ENCODE measurements at places on chromosomes 3 and 15. TPM values are rescaled to one million over a fixed set of nuclear protein-coding genes. Genes with fewer than 3 reads are reported as not detected.

Gene CEP19
- total RNA-seq = 0.94 TPM

Gene MFSD1
- total RNA-seq = 138 TPM

Gene TGM5
- total RNA-seq = 0.28 TPM

Gene SYNPR
- not detected for total RNA-seq

Gene CEP63
- 17.5 TPM for total RNA-seq

Gene BCL2A1
- total RNA-seq = 14.0 TPM

Gene TNNC1
- total RNA-seq = 2.5 TPM

Gene LYZL4
- not detected for total RNA-seq

Gene TXNRD3
- 8.8 TPM for total RNA-seq

Gene RTP3
- not detected for total RNA-seq

Gene C3orf80
- 0.24 TPM for total RNA-seq

Gene CCDC80
- total RNA-seq = 278 TPM

Gene GOLGA8N
- 10.5 TPM for total RNA-seq

Gene DCLK3
- total RNA-seq = 0.12 TPM

Gene AQR
- 23.3 TPM for total RNA-seq
